ENCODE measurements at places on chromosomes 5 and 9.

DNA sequence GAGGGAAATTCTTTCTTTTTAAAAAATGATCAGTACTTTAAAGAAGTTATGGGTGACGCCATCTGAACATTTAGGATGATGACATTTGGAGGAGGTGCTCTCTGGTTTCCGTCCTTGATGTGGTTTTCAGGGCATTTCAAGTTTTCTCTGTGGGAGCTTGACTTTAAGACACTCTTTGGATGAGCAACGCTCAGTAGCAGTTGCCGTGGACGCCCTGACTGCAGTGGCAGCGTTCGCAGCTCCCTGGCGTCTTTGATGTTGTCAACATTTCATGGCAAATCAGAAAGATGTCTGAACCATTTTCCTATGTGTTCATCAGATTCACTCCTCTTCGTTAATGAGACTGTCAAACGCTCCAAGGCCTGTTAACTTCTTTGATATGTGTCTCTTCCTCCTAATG, 86.1 kb downstream of the ZNF354C start:
- no peak for DNase-seq

DNA sequence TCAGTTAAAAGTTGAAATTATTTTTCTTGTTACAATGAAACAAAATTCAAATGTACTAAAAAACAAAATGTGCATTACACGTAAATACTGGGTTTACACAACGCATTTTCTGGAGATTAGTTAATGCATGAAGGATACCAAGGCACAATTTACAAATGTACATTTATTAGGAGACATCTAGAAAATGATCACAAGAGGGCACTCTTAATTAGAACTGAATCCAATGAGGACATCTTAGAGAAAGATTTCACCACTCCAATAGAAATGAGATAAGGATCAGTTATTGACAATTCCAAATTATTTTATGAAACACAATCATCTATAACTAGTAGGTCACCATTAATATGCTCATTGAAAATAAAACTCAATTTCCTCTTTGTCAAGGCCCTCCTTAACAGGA, 36.6 kb upstream of the CDH12 start:
- no peak for DNase-seq

GRCh38 chr9:69395718-69396117, 70.7 kb downstream of the ENTREP1 start:
- DNase-seq: no peak

DNA sequence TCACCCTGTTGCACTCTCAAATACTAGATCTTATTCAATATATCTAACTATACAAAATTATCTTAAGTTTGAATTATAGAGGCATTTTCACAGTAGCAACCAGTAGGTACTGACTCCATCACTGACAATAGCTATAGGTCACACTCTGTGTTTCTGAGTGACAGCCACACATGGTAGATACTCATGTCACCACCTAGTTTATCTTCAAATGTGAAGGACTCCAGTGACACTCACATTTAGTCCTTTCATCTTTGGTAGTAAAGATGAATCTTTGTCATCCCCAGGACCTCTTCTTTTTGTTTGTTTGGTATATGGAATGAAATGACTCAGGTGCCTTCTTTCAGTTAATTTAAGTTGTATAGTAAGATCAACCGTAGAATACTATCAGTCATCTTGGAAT, 102.5 kb upstream of the DHFR start:
- no peak for DNase-seq

- peak; percentile 55 for DNase-seq
Observed at GRCh38 chr5:137629646-137630045, 106.2 kb downstream of the KLHL3 start.

GRCh38 chr5:160799184-160799583, 52.8 kb downstream of the ATP10B start:
- DNase-seq: no peak

GRCh38 chr5:52789378-52789777, 1.7 kb downstream of the ITGA1 start:
- no peak for DNase-seq

DNA sequence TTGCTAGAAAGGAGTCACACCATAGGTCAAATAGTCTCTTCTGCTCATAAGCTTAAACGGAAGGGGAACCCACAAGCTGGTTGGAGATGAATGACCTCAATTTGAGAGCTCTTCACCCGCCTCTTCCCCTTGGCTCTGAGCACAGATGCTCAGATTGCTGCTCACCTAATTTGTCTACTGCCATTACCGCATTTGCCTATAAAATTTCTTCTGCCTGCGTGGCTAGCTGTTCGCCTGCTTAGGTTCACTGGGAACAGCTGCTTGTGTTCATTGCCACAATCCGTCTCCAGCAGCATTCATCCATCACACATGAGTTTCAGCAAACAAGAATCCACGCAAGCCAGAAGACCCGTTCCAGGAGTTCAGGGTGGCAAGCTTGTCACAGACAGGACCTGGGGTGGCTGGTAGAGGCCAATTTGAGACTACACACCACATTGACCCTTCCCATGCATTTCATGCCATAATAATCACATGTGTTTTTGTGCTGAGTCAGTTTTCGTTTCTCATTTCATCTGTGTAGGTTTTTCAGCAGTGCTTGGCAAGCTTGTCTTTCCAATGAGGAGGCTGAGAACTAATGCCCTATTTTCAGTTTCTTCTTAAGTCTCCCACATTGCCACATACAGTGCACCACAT, 50.2 kb upstream of the DNAH5 start:
- no peak for DNase-seq

GRCh38 chr5:104016646-104017045, 454.1 kb upstream of the NUDT12 start:
- no peak for DNase-seq

GRCh38 chr5:149046196-149046829, 16.5 kb downstream of the SH3TC2 start:
- no peak for DNase-seq

- DNase-seq: no peak
Observed at GRCh38 chr9:7454624-7455023, 345.0 kb downstream of the DMAC1 start.

GRCh38 chr5:120405286-120405864, 58.7 kb upstream of the PRR16 start:
- DNase-seq: no peak

DNA sequence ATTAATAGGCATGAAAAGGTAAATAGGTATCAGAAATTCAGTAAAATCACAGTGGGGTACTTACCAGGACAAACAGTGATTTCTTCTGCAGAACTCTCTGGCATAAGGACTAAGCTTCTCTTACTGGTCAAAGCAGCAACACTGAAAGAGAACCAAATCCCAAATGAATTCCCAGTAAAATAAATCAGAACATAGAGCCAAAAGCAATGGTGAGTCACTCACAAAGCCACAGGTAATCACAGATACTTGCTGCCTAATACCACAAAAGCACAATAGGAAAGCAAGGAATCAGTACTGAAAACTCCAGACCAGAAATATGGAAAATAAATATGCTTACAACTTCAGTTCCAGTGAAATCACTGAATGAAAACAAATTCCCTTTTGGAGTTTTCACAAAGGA, 50.7 kb downstream of the UIMC1 start:
- DNase-seq: no peak

DNA sequence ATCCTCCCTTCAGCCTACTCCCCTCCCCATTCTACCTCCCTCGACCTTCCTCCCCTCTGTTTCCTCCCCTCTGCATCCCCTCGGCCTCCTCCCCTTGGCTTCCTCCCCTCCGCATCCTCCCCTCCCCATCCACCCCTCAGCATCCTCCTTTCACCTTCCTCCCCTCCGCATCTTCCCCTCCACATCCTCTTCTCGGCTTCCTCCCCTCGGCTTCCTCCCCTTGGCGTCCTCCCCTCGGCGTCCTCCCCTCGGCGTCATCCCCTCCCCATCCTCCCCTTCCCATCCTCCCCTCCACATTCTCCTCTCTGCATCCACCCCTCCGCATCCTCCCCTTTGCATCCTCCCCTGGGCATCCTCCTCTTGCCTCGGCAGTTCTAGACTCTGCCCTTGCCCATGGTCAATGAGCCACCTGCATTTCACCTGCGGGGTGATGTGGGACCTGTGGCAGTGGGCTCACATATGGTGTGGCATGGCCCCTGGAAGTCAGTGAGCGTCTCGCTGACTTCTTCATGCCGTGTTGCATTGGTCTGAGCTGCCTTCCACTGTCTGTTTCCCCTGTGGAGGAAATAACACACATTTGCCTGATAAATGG, 113.0 kb downstream of the WNK2 start:
- DNase-seq: no peak

GRCh38 chr5:62779010-62779422, 200.4 kb downstream of the LRRC70 start:
- peak; percentile 28 for DNase-seq

- no peak for DNase-seq
Observed at GRCh38 chr5:152546493-152546892, 141.4 kb upstream of the NMUR2 start.

DNA sequence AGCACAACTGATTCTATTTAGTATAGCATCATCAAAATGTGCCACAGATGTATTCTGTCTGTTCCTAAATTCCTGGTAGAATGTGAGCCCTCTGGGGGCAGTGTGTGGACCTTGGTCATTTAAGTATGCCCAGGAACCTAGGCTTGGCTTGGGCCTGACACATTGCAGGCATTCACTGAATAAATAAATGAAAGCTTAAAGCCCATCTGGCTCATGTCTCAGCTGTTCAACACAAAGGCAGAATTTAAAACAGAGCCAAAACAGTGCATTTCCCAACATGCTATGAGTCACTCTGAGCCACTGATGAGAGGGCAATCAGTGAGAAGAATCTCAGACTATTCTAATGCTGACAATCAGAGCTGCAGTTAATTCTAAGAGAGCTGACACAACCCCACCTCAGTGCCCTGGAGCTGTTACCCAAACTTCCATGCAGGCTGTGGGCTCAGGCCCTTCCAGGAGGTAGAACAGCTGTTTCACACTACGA, 8.1 kb downstream of the FAM193B start:
- DNase-seq: no peak

- no peak for DNase-seq
Observed at GRCh38 chr9:128159522-128159783, 612 bp upstream of the BBLN start.

DNA sequence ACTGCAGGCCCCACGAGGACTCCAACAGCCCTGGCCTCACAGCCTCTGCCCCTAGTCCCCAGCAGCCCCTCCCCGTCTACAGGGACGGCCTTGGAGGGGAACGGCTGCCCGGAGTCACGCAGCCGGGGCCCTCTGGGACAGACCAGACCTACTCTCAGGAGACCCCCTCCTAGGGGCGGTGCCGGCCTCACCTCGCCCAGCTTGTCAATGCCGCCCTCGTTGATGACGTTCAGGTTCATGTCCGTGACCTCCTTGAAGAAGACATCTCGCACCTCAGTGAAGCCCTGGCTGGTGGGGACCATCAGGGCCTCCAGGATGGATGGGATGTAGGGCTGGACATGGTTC, 58.6 kb downstream of the LRSAM1 start:
- no peak for DNase-seq

DNA sequence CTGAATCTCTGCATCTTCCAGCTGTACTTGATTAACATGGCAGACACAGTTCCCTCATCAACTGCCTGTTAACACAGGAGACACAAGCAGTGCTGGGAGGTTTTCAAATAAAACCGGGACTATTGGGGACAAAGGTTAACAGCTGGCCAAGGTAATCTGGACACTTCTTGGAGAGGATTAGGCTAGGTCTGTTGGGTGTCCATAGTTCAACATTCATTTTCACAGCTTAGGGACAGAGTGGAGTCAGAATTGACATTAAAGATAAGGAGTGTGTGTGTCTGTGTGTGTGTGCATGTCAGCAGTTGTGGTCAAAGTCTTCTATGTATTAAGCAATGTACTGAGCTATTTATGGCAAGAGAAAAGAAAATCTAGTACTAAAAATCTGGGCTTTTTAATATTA, 216.2 kb downstream of the MED10 start:
- no peak for DNase-seq

DNA sequence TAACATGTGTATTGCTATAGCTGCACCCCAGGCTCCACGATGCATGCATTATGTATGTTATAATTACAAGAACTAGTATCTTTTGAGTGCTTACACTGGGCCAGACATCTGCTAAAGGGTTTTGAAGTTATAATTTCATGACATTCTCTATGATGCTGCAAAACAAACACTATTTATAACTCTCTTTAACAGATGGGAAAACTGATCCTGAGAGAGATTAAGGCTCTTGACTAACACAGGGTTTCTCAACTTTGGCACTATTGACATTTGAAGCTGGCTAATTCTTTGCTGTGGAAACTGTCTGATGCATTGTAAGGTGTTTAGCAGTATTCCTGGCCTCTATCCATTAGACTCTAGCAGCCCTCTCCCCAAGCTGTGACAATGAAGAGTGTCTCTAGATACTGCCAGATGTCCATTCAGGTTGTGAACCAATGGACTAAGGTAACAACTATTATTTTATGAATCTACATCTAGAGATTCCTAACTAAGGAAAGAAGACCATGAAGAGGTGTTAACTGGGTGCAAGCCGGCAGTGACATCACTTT, 258.6 kb downstream of the ASTN2 start:
- DNase-seq: no peak

DNA sequence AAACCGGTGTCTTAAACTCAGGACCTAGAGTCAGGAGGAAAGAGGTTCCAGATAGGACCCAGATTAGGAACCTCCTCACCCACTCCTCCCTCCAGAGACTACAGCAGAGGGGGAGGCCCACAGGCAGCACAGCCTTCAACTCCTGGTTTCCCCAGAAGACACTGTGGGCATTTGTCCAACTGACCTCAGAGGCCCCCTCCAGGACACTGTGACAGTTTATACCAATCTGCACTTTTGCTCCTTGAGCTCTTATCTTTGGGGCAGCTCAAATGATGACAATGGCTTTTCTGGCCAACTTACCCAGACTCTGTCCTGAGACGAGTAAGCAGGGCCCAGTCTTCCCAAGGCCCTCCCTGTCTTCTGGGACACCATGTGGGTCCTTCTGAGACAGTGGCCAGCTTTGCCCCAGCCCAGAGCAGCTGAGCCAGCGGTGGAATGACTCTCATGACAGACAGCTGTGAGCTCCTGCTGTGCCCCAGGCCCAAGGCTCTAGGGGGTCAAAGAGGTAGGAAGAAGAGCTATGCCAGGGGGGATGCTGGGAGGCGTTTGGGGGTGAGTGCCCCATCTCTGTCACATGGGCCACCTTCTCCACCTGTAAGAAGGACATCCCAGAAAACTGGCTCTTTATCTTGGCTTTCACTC, 14.3 kb downstream of the OR2V2 start:
- no peak for DNase-seq

- no peak for DNase-seq
Observed at GRCh38 chr5:107472620-107473064, 198.1 kb downstream of the EFNA5 start.

DNA sequence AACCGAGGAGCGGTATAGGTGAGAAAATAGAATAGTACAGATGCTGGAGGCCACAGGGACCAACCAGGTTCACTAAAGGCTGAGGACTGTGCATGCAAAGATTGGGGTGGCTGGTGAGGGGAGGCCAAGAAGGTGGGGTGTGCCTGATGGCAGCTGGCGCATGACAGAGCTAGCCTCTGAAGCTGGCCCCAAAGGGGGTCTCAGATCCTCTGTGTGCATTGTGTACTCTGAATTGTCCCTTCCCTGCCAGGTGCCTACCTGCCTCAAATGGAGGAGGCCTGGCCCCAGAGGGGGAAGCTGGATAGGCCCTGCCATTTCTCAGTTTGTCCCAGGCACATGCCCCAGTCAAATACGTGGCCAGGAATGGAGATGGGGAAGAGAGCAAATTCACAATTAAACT, 63.1 kb downstream of the CRB2 start:
- DNase-seq: no peak
